T-helper 1 cell (primary cell): ENCODE measurements at places on chromosomes 11 and 22.
A peak's percentile ranks its signal among the peaks of the same experiment; 100 is the strongest.

- no peak for DNase-seq
Measured at GRCh38 chr22:44403602-44404329, 91.0 kb upstream of the SHISAL1 start.

GRCh38 chr11:78652843-78653239 lies 78.2 kb upstream of the NARS2 start:
- no peak for DNase-seq

GRCh38 chr11:76782531-76783293 lies 444 bp upstream of the TSKU start:
- no peak for DNase-seq

DNA sequence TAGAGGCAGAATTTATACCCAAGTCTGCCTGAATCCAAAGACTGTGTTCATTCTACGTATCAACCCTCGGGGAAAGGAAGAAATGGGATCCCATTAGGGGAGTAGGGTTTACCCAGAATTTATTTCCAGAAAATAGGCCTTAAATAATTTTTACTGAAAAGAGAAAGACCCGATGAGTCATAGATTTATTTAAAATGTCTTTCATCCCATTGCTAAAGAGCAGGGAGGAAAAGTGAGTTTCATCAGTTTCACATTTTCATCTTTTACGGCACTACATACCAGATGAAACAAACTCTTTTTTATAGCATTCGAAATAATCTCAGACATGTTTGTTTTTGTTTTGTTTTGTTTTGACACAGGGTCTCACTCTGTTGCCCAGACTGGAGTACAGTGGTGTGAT lies 31.3 kb downstream of the SLC1A2 start:
- no peak for DNase-seq

DNA sequence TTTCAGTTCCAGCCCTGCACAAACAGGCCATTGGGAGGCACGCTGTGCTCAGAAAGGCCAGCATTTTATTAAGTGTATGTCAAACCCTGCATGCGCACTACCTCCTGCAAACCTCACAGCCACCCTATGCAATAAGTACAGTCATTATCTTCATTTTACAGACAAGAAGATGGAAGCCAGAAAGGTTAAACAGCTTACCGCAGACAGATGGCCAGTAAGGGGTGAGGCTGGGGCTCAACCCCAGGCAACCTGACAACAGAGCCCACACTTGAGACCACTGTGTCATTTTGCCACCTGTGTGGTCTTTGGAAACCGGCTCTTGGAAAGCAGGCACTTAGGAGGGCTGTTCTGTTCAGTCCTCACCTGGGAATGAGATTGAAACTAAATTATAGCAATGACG lies 142.3 kb downstream of the NXPE2 start:
- no peak for DNase-seq

DNA sequence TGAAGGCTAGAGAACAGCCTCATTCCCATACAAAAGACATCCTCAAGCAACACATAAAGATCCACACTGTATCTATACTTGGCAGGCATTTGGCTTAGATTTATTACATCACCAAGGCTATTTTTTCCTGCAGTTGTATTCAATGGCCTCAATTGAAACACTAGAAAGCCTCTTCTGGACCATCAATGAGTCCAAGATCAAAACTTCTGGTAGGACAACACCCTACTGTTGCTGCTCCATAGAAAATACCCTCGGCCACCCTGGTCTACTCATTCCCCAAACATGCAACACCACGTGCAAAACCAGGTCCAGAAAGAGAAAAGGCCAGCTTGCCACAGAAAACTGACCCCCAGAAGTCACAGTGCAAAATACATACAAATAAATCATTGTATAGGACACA lies 56.9 kb upstream of the CADM1 start:
- no peak for DNase-seq

DNA sequence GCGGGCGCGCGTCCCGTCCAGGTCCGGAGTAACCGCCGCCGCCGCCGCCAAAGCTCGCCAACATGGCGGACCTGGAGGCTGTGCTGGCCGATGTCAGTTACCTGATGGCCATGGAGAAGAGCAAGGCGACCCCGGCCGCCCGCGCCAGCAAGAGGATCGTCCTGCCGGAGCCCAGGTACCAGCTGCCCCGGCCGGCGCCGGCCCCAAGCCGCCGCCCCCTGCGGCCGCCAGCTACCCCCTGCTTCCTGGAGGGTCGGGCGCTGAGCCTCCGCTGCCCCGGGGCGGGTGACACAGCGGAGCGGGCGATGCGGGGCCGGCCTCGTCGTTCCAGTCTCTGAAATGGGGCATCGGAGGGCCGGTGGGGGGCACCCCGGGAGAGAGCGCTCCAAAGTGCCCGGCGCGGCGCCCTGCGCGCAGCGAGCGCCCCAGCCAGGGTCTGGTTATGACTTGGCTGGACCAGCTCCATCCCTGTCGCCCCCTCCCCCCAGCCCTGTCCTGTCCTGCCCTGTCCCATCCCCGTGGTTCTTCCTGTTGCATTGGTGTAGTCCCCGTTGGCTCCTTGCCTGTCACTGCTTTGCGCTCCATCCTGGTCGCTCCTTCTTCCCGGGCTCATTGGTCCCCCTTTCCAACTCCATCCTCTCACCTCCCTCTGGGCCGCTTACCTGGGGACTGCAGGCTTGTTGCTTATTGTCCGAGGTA lies 653 bp downstream of the GRK3 start:
- no peak for DNase-seq

DNA sequence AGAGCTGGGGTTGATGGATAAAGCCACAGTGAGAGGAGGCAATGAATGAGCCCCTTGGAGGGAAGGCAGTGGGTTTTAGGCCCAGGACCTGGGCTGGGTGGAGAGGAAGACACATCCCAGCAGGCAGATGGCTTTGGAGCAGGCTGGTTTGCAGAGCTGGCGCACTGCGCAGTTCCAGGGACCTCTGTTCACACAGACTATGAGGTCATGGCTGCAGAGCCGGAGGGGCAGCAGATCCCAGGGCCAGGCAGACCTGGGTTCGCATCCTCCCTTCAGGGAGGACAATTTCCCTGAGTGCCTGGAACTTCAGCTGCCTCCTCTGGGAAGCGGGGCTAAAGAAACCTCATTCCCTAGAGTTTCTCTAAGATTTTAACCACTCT lies 28.2 kb upstream of the DGKZ start:
- no peak for DNase-seq

- DNase-seq: no peak
Measured at GRCh38 chr11:2289350-2289749, 12.4 kb downstream of the C11orf21 start.

- no peak for DNase-seq
Measured at GRCh38 chr11:91932151-91932821, 292.3 kb upstream of the FAT3 start.

- DNase-seq: no peak
Measured at GRCh38 chr11:78420796-78421209, 3.2 kb upstream of the GAB2 start.

GRCh38 chr11:100991541-100991940 lies 138.1 kb downstream of the PGR start:
- DNase-seq: no peak

DNA sequence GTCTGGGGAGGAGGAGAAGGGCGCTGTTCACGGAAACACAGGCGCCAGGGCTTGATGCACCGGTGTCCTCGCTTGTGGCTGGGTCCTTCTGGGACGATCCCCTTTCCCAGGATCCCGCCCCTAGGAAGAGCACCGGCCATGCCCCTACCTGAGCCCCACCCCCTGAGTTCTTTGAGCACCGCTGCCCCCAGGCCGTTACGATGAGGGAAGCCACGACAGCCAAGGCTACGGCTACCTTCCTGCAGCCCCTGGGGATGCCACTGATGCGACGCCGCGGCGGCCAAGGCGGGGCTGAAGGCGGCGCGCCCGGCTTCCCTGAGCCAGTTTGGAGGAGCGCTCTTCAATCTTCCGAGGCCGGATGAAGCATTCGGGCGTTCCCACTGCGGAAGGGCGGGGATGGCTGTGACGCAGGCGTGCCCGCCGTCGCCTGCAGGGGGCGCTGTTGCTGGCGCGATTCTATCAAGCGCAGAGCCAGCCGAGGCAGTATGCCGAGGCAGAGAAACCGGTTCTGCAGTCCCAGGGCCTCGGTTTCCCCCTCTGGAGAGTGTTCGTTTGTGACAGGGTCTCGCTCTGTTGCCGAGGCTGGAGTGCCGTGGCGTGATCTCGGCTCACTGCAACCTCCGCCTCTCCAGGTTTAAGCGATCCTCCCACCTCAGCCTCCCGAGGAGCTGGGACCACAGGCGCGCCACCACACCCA lies 9.7 kb upstream of the NEFH start:
- peak; percentile 36 for DNase-seq

- no peak for DNase-seq
Measured at GRCh38 chr11:80320765-80321164, 879.9 kb upstream of the TENM4 start.

- peak; percentile 12 for DNase-seq
Measured at GRCh38 chr22:45208993-45209838, 31.5 kb downstream of the KIAA0930 start.

DNA sequence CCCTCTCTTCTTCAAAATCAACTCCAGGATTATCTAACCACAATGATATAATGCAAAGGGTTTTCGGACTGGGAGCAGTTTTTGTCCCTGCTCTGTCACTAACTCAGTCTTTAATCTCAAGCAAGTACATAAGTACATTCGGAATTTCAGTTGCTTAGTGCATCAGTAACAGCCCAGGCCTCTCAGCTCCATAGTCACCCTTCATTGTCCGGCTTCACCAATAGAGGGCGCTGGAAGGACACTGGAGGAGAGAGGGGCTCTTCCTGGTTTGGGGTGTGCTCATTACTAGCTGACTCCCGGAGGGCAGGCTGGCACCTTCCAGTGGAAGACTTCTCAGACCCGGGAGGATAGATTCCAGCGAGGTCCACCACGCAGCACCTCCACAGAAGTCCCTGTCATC lies 90.4 kb upstream of the PDGFD start:
- no peak for DNase-seq

- no peak for DNase-seq
Measured at GRCh38 chr22:44091021-44091721, 67.1 kb downstream of the PARVB start.

GRCh38 chr11:100353083-100353482 lies 334.0 kb upstream of the ARHGAP42 start:
- no peak for DNase-seq

GRCh38 chr22:43277987-43278601 lies 65.1 kb downstream of the SCUBE1 start:
- DNase-seq: no peak

DNA sequence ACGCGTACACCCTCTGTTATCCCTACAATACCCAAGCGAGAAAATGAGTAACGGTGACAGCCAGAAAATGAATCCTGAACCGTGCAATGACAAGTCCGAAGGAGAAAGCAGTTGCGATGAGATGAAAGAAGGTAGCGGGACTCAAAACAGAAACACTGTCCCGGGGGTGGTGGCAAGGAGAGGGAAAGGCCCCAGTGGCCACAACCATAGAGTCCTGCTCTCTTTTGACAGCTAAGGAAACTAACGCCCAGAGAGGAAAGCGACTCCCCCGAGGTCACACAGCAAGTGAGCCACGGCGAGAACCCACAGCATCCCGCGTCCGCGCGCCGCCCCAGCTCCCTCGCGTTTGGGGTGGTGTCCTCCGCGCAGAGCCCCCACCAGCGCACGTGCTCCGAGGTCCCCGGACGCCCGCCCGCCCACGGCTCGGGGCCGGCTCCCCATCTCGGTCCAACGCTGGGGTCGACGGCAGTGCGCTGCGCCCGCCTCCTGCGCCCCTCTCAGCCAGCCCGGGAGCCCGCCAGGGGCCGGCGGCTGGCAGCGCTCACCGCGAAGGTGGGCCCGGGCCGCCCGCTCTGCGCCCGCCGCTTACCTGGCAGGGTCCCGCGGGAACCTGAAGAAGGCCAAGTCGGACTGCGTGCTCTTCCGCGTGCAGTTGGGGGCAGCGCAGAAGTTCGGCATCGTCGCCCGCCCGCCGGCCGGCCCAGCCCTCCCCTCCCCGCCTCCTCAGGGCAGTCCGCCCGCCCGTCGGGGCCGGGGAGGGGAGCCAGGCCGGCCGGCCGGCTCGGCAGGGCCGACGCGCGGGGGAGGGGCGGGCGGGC lies 564 bp downstream of the THAP12 start:
- peak; percentile 57 for DNase-seq

GRCh38 chr22:40040927-40041326 lies 46.2 kb downstream of the FAM83F start:
- DNase-seq: no peak

- no peak for DNase-seq
Measured at GRCh38 chr22:40552070-40552469, 84.4 kb downstream of the MRTFA start.

DNA sequence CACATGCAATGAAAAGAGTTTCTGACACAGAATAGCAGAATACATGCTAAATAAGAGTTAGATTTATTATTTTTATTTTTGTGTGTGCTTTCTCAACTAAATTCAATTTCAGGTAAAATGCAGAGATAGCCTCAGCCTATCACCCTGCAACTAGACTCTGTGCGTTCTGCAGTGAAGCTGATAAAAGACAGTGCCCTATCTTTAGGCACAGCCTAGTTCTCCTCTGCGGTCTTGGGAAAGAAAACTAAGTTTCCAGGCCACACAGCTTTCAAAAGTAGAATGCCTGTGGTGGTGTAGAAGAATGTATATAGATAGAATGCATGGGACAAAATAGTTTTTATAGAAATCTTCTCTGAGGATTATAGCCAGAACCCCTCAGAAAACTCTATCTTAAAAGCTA lies 12.0 kb upstream of the MMP1 start:
- no peak for DNase-seq

DNA sequence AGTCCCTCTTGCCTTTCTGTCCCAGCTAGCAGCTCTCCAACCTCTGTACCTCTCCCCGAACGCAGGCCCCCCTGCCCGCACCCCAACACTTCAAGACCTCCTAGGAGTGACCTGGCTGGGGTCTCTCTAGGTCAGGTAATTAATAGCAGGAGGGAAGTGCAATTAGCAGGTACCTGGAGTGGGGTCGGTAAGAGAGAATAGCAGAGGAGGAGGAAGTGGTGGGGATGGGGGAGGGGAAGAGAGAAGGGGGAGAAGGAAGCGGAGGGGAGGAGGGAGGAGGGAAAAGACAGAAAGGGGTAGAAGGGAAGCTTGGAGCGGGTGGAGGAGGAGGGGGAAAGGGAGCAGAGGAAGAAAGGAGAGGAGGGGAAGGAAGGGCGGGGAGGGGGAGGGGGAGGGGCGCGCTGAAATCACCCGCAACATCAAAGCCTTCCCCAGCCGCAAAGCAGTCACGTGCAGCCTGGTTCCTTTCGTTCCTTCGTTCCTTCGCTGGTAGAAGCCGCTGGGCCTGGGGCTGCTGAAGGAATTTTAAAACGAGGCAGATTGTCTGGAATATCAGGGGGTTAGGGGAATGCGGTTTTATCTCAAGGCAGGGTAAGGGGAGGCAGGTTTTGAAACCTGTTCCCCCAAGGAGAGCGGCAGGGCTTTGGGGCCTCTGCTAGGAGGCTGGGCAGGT lies 29.3 kb upstream of the TCF20 start:
- peak; percentile 55 for DNase-seq

DNA sequence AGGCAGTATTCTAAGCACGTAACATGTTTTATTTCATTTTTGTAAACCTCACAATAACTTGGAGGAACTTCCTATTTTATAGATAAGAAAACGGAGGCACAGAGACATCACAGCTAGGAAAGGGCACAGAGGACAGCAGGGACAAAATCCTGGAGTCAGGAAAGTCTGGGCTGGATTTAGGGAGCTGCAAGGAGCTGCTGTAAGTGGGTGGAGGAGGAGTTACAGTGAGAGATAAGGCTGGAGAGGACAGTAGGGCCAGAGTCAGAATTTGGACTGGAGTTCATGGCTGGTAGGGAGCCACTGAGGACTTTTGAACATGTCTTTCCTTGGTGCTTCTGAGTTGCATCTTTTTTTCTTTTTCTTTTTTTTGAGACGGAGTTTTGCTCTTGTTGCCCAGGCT lies 32.2 kb upstream of the PTPRJ start:
- DNase-seq: no peak

- no peak for DNase-seq
Measured at GRCh38 chr11:64259533-64260067, 8.3 kb downstream of the PLCB3 start.

- no peak for DNase-seq
Measured at GRCh38 chr22:26053737-26054316, 115.4 kb upstream of the SEZ6L start.
